Lower lobe of right lung (tissue), 2 donors: ENCODE measurements at places on chromosomes 7 and 10. TPM values are rescaled to one million over a fixed set of nuclear protein-coding genes. Genes with fewer than 3 reads are reported as not detected.

GHRHR gene
- not detected for total RNA-seq

APBB1IP gene
- total RNA-seq, result 36.8 TPM

SPDYE9 gene
- not detected for total RNA-seq

ICA1 gene
- 19.5 TPM for total RNA-seq

SPDYE16 gene
- total RNA-seq, result 0.18 TPM

TNS3 gene
- total RNA-seq, result 174 TPM

CPN1 gene
- not detected for total RNA-seq

MRM2 gene
- total RNA-seq, result 22.6 TPM

PNLIPRP3 gene
- not detected for total RNA-seq

NRG3 gene
- 2.6 TPM for total RNA-seq

EMX2 gene
- not detected for total RNA-seq

CPEB3 gene
- 6.9 TPM for total RNA-seq

FOXI2 gene
- total RNA-seq, result not detected

NKX2-3 gene
- total RNA-seq, result not detected

TMEM26 gene
- total RNA-seq, result 1.1 TPM

MCU gene
- total RNA-seq, result 24.2 TPM

LIPJ gene
- total RNA-seq, result 0.09 TPM

INHBA gene
- 81.2 TPM for total RNA-seq

DIP2C gene
- 15.1 TPM for total RNA-seq

ZNF485 gene
- total RNA-seq, result 3.5 TPM

FGF8 gene
- not detected for total RNA-seq

STOX1 gene
- total RNA-seq, result 2.5 TPM

SAP25 gene
- 10.6 TPM for total RNA-seq

GRID2IP gene
- total RNA-seq, result 0.41 TPM

ZNF12 gene
- 23.4 TPM for total RNA-seq

HOXA13 gene
- not detected for total RNA-seq

LRRD1 gene
- total RNA-seq, result not detected

EBF3 gene
- total RNA-seq, result 0.53 TPM

MYL10 gene
- total RNA-seq, result not detected

VCL gene
- total RNA-seq, result 106 TPM

TACC2 gene
- 141 TPM for total RNA-seq

ZNF212 gene
- total RNA-seq, result 10.5 TPM

ASAH2 gene
- not detected for total RNA-seq

GIMAP5 gene
- total RNA-seq, result 31.9 TPM

GRM8 gene
- not detected for total RNA-seq

RTKN2 gene
- 109 TPM for total RNA-seq

NOD1 gene
- 42.9 TPM for total RNA-seq

PPP1R17 gene
- total RNA-seq, result not detected

CD36 gene
- 141 TPM for total RNA-seq
